ENCODE measurements at places on chromosomes 1 and 21.

DNA sequence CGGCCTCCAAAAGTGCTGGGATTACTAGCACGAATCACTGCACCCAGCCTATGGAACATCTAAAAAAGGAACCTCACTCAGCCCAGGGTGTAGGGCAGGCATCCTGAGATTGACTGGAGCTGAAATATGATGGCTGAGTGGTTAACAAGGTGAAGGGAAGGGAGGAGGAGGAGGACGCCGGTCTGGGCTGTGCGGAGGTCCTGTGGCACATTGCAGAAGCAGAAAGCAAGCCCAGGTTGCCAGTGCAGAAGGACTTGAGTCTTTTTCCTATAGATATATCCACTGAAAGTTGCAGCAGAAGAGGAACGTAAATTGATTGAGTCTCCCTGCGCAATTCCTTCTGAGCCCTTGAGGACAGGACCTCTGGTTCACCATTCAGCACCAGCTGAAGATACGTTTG, 1.5 kb upstream of the KIF17 start:
- no peak for DNase-seq

- no peak for DNase-seq
Observed at GRCh38 chr1:59666106-59666505, 148.6 kb upstream of the HOOK1 start.

DNA sequence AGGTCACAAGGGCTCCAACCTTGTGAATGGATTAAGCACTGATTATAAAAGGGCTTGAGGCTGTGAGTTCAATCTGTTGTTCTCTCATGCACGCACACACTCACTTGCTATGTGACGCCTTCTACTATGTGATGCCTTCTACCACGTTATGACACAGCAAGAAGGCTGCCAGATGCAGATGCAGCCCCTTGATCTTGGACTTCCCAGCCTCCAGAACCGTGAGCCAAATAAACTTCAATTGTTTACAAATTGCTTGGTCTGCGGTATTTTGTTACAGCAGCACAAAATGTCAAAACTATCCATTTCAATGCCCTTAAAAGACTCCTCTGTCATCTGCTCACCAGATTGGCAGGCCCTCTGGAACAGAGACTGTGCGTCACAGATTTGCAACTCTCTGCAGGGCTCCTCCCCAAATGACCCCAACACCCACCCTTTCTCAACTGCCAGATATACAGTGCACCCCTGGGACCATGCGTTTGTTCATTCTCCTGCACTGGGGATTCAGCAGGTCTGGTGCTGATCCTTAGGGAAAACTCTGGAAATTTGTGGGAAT, 47.8 kb upstream of the KANK4 start:
- no peak for DNase-seq

DNA sequence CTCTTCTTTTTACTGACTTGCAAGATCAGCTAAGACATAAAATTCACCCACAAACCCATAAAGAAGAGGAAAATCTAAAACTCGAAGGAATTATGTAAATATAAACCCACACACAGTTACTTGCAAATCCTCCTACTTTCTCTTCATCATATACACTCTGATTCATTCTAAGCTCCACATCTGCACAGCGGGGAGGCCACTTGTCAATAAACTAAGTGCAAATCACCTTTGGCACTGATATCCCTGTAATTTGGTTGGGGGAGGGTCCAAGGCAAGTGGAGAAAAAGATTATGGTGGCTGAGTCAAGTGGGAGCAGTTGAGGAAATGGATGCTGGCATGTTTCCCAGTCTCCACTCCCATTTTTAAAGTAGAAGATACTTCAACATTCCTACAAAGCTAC, 596.5 kb downstream of the MATN1 start:
- no peak for DNase-seq

DNA sequence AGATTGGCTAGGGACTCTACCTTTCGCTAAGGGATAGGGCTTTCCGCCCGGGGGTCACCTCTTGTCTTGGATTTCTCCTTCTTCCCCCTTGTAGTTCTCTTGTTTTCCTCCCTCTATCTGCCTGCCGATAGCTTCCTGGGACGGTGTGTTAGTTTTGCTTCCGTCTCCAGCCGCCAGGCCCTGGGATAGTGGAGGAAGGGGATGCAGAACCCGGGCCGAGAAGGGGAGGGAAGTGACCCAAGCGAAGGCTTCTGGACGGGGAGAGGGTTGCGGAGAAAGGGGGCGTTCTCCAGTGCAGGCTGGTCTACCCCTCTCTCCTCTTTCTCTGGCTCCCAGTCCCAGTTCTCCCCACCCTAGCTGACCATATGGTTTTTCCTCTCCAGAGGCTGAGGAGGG, 871 bp downstream of the TUFT1 start:
- DNase-seq = no peak

DNA sequence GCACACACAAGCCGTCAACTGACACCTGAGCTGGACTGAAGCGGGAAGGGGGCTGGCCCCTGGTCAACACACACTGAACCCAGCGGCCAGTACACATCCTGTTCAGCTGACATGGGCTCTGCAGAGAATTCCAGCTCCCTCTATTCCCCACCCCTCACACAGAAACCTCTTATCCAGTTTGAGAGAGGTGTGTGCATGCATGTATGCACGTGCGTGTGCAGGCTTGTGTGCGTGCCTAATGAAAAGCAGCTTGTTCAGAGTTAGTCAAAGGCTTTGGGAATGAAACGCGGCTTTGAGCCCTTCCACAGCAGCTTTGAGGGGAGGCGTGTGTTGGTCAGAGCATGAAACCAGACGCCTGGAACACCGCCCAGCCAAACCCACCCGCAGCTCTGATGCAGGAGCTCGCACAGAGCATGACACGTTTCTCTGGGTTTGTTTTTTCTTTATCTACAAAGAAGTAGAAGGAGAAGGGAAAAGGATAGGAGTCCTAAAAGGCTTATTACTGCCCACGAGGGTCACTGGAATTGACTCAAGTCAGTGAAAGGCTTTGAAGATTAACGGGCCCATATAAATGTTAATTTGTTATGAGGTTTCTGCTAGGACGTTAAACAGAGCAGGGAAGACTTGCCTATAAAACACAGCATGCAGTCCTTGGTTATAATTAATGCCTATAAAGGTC, 184.2 kb downstream of the ETS2 start:
- DNase-seq = no peak

- DNase-seq = no peak
Observed at GRCh38 chr1:205345761-205346160, 11.0 kb downstream of the KLHDC8A start.

DNA sequence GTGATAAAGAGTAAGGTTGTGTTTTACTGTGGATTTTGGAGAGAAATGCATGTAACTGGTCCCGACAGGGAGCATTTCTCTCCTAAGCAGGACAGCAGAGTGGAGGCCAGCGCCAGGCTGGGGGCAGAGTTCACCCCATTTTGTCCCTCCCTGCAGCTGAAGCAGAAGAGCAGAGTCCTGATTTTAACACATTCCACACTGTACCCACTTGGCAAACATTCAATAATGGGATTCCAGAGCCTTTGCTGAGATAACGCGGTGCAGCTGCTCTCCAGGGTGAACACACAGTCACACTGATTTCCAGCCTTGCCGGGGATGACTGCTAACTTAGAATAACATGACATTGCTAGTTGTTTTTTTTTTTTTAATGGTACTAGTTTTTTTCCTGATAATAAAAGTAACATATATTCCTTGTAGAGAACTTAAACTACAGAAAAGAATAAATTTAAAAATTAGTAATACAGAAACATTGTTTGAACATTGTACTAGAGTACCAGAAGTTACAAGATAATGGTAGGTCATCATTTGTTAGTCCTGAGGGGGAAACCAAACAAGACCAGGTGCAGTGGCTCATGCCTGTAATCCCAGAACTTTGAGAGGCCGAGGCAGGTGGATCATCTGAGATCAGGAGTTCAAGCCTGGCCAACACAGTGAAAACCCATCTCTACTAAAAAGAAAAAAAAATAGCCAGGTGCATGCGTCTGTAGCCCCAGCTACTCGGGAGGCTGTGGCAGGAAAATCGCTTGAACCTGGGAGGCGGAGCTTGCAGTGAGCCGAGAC, 77.2 kb downstream of the SCCPDH start:
- no peak for DNase-seq

DNA sequence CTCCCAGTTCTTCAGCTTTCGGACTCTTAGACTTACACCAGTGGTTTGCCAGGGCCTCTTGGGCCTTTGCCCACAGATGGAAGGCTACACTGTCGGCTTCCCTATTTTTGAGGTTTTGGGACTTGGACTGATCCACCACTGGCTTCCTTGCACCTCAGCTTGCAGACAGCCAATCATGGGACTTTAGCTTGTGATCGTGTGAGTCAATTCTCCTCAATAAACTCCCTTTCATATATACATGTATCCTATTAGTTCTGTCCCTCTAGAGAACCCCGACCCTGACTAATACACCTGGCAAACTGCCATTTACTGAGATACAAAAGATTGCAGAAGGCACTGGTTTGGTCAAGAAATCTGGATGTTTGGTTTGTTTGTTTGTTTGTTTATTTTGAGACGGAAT, 6.4 kb upstream of the RAB4A start:
- DNase-seq = no peak

DNA sequence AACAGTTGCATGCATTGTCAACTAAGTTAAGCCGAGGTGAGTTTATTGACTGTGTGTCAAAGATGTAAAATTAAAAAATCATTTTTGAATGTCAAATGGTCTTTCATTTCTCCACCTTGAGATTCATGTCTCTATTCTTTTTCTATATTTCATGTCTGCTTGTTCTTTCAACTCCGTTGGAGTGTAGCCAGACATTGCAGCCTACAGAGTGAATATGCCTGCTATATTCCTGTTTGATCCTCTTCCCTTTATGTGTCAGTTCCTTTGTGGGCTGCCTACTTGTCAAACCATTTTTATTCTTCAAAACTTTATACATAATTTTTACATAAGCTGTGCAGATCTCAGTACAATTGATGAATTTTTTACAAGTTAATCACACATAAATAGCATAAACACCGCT, 1325.8 kb upstream of the PRMT6 start:
- DNase-seq = no peak
